Hematopoietic multipotent progenitor cell treated with erythropoietin and hydrocortisone succinate and interleukin-3 and kit ligand, for 4 days (in vitro differentiated cells): ENCODE measurements at places on chromosomes 3 and 15.

DNA sequence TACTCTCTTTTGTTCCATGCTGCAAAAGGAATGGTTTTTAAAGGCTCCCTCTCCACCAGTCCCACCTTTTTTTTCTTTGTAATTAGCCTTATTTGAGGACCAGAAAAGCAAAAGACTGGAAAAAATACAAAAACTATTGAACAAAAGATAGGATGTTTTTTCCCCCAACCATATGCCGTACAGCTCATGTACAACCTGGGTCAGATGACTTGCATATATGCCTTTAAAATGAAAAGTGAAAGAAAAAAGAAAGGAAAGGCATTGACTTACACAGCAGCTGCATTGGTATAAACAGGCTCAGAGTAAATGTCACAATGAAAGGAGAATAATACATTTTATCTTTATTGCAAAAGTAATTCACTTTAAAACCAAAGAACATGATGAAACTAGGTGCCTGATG, 69.5 kb upstream of the CMC1 start:
- DNase-seq: peak; percentile 4

- no peak for DNase-seq
Measured at GRCh38 chr3:102237838-102238237, 197.0 kb upstream of the ZPLD1 start.

DNA sequence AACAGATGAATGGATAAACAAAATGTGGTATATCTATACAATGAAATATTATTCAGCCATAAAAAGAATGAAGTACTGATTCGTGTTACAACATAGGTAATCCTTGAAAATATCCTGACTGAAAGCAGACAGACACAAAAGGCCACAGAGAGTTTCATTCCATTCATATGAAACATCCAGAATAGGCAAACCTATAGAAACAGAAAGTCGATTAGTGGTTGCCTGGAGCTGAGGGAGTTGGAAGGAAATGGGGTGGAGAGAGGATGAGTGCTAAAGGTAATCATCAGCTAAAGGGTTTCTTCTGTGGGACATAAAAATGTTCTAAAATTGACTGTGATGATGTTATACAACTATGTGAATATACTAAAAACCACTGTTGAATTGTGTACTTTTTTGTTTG, 22.9 kb downstream of the FOXP1 start:
- no peak for DNase-seq

DNA sequence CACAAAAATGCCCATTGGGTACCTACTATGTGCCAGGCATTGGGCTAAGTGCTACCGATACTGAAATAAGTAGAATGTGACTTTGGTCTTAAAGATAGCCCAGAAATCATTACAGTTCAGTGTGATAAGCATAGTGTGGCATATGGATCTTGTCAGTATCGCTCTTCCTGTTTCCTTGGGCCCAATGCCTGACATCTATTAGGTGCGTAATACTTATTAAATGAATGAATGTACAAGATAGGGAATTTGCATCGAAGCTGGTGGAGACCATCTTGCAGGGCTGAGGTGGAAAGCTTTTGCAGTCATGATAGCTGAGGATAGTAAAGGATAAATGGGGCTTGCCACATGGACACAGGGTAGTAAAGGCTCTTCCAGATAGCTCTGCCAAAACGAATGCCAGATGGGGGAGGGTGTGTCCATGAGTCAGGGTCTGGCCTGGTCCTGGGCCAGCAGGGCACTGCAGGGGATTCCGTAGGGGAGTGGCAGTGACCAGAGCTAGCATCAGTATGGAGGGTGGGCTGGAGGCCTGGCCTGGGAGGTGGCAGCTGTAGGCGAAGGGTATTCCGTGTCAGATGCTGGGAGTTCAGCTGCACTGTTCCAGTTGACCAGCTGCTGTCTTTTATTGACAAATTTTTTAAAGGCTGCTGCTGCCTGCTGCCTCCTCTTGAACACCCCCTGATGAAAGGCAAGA, 23.5 kb downstream of the TSEN2 start:
- DNase-seq: no peak

DNA sequence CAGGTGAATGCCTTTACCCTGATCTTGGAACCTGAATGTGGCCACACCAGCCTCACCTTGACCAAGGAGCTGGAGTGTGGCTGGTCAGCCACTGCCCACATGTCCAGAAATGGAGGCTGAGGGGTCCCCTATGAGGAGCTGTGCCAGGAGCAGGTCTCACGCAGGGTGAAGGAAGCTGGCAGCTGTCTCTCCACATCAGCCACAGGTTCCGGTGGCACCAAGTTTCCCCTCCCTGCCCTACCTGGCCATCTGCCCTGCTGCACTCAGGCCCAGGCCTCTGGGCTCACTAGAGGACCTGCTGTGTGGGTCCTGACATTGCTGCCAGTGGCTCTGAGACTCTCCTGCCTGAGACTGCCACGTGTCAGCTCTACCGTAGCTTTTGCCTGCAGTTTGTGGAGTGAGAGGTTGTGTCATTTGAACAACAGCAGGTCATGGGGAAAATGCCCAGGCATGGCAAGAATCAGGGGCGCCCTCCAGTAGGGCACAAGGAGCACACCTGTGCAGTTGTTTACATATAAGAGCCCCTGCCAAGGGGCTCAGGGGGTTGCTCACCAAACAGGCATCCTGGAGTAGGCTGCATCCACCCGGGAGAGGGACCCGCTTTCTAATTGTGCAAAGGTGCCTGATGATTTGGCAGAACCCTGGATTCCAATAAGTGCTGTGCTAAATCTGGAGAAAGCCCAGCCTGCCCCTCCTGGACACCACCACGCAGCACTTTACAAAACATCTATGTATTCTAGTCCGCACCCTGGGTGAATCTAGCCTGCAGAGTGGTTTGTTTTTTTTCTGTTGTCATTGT, 258.5 kb upstream of the TLE3 start:
- DNase-seq: no peak

GRCh38 chr15:63990454-63990853, 55.8 kb downstream of the DAPK2 start:
- no peak for DNase-seq

GRCh38 chr3:67291287-67292252, 293.5 kb downstream of the KBTBD8 start:
- DNase-seq: no peak

DNA sequence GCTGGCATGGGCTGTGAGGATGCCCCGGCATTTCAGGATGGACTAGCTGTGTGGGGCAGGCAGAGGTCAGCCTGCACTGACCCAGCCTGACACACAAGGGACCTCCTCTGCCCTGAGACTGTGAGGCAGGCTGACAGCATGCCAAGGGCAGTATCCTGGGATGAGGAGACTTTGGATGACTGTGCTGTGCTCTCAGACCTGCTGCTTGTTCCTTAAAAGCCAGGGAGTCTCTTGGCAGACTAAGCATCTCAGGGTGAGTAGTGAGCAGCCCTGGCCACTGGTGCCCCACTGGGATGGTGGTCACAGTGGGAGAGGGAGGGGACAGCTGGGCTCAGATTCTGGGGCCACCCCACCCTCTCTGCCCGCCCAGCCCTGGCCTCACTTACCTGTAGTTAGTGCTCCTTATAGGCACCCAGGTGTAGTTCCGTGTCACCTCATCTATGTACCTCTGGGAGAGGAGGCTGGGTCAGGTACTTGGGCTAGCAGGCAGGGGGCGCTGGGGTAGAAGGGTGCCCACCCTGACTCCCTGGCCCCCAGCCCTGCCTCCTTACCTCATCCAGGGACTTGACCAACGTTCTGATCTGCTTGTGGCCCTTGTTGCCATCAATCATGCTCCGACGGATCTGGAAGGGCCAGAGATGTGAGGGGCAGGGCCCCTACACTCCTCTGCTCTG, 16.1 kb upstream of the TMEM115 start:
- DNase-seq: no peak

- peak; percentile 42 for DNase-seq
Measured at GRCh38 chr3:8416965-8417364, 84.7 kb upstream of the LMCD1 start.

- DNase-seq: peak; percentile 73
Measured at GRCh38 chr15:91258415-91258759, 158.3 kb downstream of the SV2B start.

- DNase-seq: no peak
Measured at GRCh38 chr3:186094271-186094670, 14.6 kb downstream of the ETV5 start.

DNA sequence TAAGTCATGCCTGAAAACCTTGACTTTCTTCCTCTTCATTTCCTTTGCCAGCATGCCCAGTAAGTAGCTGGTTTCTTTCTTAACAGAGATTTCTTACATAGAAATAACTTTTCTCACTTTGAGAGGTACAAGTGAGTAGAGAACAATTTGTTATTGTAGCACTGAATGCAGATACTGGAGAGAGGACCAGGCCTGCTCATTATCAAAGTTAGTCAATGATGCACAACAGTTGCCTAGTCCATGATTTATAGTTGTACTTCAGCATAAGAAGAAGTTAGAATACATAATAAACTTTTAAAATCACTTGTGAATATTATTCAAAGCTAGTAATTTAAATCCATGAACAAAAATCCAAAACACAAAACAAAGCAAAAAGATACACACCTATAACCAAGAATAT, 213.0 kb downstream of the PCCB start:
- DNase-seq: no peak

GRCh38 chr3:127482216-127483004, 108.1 kb downstream of the TPRA1 start:
- DNase-seq: peak; percentile 35

DNA sequence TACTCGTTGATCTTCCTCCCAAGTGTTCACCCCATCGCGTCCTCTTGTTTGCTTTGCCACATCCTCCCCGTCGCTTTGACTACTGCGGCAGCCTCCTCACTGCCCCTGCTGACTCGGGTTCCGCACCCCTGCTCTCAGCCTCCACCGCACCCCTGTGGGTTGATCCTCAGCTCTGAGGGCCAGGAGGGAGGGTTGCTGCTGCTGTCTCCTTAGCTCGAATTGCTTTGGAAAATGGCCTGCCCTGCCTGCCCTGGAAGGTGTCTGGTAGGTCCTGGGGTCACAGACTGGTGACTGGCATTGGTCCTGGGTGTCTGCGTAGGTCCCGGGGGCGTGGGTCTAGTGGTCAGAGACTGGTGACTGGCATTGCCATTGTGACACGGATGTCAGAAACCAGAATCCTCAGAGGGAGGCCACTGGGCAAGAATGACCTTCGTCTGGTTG, 9.4 kb downstream of the MUC4 start:
- peak; percentile 71 for DNase-seq

DNA sequence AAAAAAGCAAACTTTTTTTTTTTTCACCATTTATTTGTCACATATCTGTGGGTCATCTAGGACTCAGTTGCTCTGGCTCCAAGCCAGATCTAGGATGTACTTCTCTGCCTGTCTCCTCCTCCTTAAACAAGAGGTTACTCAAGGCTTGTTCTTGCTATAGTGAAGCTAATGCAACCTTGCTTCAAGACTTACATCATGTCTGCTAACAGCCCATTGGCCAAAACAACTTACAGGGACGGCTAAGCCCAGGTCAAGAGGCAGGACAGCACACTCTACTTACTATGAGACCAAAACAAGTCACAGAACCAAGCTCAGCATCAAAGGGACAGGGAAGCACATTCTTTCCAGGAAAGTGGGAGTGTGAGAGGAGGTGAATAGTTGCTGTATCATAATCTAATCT, 123.8 kb upstream of the BNIP2 start:
- DNase-seq: no peak

DNA sequence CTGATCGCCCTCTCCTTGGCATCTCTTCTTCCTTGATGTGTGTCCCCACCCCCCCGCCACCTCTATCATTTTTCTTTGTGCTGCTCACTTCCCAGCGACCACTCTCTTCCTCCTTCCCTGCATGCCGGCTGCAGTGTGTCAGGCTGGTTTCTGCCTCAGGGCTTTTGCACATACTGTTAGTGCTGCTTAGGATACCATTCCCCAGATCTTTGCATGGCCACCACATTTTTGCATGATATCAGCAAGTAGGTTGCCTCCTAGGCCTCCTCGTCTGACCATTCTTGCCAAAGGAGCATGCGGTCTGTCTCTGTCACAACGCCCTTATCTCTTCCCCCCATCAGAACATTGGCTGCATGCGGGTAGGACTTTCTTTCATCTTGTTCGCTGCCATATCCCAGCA, 12.5 kb downstream of the FBLN2 start:
- peak; percentile 46 for DNase-seq

- DNase-seq: no peak
Measured at GRCh38 chr3:96796101-96796500, 18.3 kb upstream of the EPHA6 start.

GRCh38 chr3:142088522-142088921, 60.8 kb downstream of the TFDP2 start:
- no peak for DNase-seq

DNA sequence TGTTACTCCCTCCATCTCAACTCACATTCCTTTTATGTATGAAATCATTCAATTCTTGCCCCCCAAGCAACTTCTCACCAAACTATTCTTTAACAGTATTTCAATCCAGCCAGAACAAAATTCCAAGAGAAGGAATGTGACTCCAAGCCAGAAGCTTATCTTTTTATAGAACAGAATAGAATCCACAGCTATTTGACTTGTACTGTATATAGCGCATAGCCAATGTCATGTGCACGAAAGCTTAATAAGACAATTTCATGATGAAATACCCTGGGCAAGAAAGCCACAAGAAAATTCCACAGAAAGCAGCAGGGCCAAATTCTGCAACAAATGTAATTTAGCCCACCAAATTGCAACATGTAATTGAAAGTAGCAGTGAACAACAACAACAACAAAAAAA, 127.6 kb upstream of the UBE2E2 start:
- no peak for DNase-seq

DNA sequence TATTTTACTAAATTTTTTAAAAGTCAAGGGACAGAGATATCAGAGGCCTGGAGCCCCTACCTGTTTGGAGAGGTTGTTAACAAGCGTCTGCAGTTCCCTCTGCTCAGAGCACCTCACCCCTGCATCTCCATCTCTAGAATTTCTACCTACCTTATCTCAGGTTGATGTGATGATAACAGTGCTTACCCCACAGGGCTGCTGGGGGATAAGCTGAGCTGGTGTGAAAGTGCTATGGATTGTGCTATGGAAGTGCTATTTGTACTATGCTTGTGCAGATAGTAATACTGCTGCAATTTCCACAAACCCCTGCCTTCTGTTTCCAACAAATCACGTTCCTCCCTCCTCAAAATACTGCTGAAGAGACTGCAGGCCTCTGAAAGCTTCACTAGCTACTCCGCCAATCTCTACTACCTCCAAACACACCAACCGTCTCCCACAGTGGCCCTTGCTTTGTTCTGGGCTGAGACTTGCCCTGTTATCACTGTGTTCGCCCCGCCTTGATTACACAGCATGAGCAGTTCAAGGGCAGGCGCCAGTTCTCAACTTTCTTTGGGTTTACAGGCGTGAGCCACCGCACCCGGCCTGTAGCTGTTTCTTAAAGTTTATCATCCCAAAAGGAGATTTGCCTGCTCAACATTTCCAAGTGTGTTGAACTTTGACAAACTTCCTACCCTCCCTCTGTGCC, 28.4 kb upstream of the PARL start:
- DNase-seq: peak; percentile 63

DNA sequence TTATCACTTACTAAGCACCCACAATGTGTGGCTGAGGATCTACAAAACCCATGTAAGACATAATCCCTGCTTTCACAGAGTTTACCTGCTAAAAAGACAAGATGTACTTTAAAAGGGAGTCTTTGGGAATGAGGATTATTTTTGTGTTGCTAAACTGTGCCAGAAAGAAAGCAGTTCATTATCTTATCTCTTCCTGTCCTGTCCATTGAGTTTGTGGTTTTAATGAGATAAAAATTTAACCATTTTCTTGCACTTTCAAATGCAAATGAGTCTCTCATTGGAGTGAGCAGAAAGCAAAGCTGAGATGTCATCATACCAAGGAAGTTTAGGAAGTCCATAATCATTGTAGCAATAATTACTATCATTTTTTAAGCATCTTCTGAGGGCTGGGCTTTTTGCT, 231.2 kb upstream of the ADAMTS9 start:
- peak; percentile 28 for DNase-seq

GRCh38 chr3:171351676-171352075, 108.5 kb downstream of the TNIK start:
- DNase-seq: no peak
